ENCODE measurements at places on chromosomes 1 and 21.
A peak's percentile ranks its signal among the peaks of the same experiment; 100 is the strongest.

DNA sequence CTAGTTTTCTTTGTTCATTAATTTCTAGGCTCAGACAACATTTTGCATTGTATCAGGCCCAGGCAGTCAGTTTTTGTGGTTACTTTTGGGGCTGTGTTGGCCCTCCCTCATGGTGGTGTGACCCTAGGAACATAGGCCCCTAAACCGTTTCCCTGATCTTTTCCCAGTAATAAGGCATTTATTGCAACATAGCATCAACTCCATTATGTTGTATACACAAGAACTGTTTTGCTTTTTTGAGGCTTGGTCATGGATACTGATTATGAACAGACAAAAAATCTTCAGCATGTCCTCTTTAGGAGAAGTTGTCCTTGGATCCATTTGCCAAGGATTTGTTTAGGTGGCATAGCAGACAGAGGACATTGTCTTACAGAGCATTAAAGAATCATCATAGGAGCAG lies 10.3 kb downstream of the B3GALT2 start:
- no peak for DNase-seq

GRCh38 chr1:78536427-78536826 lies 45.7 kb downstream of the PTGFR start:
- DNase-seq = no peak

GRCh38 chr1:84771895-84772294 lies 81.6 kb upstream of the SSX2IP start:
- DNase-seq = no peak

GRCh38 chr1:240092301-240093119 lies 827 bp downstream of the FMN2 start:
- DNase-seq = peak; percentile 45

- DNase-seq = no peak
Observed at GRCh38 chr1:3727042-3727824, 25.0 kb upstream of the CCDC27 start.

DNA sequence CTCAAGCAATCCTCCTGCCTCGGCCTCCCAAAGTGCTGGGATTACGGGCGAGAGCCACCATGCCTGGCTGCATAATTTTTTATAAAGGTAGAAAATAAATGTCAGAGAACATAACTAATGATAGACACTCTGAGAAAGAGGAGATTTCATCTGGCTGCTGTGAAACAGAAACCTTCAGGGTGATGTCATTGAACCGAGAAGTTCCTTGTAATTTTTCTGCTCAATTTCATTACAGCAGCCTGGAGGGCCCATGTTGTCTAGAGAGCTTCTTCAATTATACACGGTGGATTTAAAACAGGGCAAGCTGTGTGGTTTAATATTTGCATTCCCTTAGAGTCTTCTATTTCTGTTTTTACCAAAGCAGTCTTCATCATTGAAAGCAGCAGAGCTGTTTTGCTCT lies 64.3 kb upstream of the MORC3 start:
- no peak for DNase-seq

DNA sequence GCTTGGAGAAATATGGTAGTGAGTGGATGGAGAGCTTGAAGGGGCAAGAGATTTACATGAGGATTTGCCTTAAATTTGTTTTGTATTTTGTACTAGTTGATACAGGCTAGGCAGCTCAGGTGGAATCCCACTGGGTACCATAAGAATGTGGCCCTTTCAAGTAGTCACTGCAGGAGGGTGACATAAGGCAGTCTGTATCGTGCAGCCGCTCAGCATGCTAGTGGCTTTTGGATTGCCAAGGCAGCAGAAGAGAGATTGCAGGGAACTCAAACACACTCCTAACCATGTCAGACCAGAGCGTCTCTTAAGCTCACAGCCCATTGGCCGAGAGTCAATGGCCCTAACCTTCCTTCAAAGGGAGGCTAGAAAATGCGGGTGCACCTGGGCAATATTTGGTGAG lies 420.0 kb downstream of the ADGRL2 start:
- DNase-seq = no peak

GRCh38 chr1:58157256-58157655 lies 389.3 kb downstream of the OMA1 start:
- no peak for DNase-seq

GRCh38 chr1:42831273-42831672 lies 14.1 kb upstream of the SVBP start:
- no peak for DNase-seq

DNA sequence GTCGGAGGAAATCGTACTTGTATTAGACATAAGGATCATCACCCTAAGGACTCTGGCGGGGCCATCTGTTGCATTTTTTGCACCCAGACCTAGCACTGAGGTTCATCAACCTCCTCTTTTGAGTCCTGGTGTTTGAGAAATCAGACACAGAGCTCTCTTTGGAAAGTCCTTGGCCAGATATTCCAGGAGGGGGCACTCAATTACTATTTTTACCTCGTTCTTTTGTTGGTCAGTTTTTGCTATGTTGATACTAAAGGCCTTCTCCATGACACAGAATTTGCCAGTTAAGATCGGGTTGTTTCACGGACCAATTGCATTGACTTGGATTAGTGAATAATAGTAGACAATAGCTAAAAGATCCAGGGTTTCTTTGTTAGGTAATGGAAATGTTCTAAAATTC lies 711.2 kb downstream of the KCNT2 start:
- DNase-seq = no peak

- DNase-seq = no peak
Observed at GRCh38 chr21:31191553-31191952, 152.5 kb downstream of the TIAM1 start.

DNA sequence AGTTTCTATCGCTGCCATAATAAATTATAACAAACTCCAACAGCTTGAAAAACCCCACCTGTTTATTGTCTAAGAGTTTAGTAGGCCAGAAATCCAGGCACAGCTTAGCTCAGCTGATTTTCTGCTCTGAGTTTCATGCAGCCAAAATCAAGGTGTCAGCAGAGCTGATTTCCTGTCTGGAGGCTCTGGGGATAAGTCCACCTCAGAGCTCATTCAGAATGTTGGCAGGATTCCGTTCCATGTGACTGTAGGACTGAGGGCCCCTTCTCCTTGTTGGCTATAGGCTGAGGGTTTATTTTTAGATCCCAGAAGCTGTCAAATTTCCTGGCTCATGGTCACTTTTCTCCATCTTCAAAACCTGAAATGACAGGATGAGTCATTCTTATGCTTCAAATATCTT lies 91.6 kb upstream of the CHODL start:
- no peak for DNase-seq

DNA sequence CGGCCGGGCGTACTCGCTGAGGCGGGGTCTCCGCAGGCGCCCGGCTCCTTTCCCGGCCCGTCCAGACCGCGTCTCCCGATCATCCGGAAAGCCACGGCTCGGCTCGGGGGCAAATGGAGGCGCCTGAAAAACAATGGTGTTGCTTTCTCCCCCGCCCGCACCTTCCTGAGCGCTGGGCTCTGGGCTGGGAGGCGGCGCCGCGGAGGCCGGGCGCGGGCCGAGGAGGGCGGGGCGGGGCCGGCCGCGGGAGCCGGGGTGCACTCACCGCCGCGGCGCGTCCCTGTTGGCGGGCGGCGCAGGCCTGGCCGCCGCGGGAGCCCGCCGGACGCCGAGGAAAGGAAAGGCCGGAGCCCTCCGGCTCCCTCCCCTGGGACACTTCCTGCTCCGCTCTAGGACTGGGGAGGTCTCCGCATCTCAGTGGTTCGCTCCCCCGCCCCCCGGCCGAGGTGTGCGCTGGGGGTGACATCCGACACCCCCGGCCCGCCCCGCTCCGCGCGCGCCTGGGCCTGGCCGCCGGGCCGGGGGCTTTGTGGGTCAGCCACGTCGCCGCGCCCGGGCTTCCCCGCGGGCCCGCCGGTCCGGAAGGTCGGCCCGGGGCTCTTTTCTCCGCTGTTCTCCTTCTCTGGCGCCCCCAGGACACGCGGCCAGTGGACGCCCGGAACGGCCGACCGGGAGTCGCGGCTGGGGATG lies at the start of gene ZNF496:
ZNF496 (minus strand) TSS at position 343 of the 690 bp plus-strand sequence. CDS start 2,289 bp downstream, outside the sequence.
- peak; percentile 91 for DNase-seq

- peak; percentile 75 for DNase-seq
Observed at GRCh38 chr1:208988811-208989222, 594.7 kb upstream of the CAMK1G start.

DNA sequence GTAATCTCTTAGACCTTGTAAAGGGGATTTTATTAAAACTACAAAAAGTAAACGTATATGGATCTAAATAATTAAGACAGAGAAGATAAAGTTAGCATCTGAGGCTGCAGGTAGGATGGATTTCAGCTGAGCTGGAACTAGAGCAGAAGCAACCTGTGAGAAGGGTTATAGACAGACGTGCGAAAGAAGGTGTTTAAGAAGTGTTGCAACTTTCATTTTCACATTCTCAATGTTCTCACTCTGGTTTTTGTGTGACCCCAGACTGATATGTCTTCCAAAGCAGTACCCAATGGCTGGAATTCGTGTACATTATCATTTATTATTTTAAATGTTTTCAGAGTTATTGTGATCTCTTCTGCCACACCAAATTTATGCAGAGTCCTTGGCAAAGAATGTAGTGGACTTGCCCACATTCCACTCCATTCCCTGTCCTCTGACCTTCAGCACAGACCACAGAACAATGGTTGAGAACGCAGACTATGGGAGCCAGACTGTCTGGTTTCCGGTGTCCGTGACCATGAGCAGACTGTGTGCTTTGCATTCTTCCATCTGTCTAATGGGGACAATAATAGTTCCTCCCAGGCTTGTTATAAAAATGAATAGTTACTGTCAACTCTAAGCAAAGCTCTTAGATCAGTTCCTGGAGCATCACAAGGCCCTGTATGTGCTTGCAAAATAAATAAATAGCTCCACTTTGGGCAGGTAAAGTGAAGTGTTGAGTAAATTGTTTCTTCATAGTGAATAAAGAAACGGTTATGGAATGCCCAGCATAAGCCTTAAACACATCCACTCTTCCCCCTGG lies 140.6 kb upstream of the SAMSN1 start:
- DNase-seq = no peak

GRCh38 chr1:61245696-61246400 lies 163.5 kb downstream of the NFIA start:
- peak; percentile 52 for DNase-seq

DNA sequence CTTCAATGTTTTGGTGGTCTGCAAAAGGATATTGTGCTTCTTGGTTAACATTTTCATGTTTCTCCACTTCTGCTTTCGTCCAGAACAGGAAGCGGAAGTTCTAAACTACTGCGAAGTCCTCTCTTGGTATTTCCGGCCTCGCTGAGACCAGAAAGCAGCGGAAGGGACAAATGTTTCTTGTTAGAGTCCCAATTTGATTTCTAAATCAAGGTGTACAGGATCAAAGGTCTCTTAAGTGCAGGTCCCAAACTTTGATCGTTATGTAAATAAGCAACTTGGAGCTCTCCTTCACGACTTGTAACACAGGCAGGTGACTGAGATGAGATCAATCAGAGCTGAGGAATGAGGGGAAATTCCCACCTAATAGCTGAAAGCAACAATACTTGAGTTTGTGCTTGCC lies 40.1 kb upstream of the HMCN1 start:
- peak; percentile 42 for DNase-seq

DNA sequence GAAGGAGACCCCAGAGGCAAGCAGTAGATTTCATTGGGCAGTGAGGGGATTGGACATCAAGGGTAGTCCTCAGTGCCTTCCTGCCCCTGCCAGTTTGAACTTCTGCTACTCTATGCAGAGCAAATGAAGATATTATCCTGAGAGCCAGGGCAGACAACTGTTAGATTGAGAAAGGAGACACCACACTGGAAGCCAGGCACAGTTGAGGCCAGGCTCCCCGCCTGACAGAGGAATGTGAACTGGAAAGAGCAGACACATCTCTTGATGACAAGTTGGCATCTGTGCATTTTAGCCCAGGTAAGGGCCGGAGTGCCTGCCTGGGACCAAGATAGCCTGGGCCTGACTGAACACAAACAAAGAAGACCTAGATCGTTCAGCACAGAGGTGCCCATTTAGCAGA lies 16.0 kb downstream of the SH3BGR start:
- no peak for DNase-seq

DNA sequence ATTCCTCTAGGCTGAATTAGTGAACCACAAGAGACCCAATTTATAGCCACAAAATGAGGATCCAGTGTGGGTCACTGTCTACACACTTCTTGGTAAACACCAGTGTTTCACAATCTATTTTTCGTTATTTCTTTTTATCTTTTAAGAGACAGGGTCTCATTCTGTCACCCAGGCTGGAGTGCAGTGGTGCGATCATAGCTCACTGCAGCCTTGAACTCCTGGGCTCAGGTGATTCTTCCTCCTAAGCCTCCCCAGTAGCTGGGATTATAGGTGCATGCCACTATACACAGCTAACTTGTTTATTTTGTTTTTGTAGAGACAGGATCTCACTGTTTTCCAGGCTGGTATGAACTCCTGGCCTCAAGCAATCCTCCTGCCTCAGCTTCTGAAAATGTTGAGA lies 29.3 kb upstream of the SLC45A3 start:
- DNase-seq = no peak

GRCh38 chr1:169133801-169134502 lies 27.5 kb downstream of the ATP1B1 start:
- no peak for DNase-seq

- no peak for DNase-seq
Observed at GRCh38 chr1:230114237-230114651, 47.2 kb downstream of the GALNT2 start.

DNA sequence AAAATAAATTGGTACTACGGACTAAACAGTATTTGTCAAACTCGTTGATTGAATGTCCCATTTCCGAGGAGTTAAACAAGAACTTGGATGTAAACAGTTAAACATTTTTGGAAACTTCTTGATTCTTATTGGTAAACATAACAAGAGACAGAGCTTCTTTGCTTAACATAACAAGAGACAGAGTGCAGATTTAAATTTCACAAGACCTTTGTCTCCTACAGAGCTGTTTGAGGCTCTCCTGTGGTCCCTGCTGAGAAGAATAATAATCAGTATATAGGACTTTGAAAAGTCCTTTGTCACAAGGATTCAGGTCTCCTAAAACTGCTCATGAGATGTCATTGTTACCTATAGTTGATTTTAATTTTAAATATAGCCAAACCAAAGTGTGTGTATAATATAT lies 170.6 kb upstream of the C21orf91 start:
- no peak for DNase-seq

DNA sequence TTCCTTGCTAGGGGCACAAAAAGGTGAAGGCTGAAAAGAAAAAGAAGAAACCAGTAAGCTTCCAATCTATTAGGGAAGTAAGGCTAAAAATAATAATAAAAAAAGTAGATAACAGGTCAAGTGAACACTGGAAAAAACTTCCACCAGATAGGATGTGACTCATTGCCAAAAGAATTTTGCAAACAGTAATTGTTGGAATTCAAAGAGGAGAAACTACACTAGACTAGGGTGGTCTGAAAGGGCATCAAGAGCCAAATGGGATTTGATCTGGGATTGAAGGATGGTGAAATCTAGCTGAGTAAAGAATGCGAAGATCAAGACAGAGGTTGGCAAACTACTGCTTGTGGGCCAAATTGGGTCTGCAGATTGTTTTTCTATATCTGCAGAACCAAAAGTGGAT lies 6.0 kb upstream of the ST6GALNAC3 start:
- DNase-seq = peak; percentile 63

DNA sequence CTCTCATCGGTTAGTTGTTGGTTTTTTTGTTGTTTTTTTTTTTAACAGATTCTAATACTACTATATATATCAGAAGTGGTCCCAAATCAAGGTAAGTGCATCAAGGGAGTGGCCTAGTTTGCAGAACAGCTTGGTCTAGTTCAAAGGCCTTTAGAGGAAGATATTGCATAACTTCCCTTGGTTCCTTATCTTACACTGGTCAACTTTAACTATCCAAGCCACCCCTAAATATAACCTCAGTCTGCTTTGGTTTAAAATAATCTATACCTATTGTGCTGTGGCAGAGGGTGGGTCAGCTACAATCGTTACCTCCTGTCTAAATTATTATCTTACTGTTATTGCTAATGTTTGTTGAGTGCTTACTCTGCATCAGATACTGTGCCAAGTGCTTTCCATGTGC lies 6.9 kb downstream of the S100A12 start:
- DNase-seq = no peak

Measured in umbilical cord (tissue), 2 donors.